M059J (cell line): ENCODE measurements at places on chromosomes 3 and 15. TPM values are rescaled to one million over a fixed set of nuclear protein-coding genes. Genes with fewer than 3 reads are reported as not detected.

Gene VGLL3
- 13.9 and 17.5 TPM in 2 replicates for total RNA-seq

Gene LRRC57
- 14.8 and 16.8 TPM in 2 replicates for total RNA-seq

Gene LRRC2
- total RNA-seq, result 0.17 and 1.1 TPM in 2 replicates

- DNase-seq, result no peak
These were observed 385.6 kb downstream of the SHQ1 start for GRCh38 chr3:72462595-72463011.

DNA sequence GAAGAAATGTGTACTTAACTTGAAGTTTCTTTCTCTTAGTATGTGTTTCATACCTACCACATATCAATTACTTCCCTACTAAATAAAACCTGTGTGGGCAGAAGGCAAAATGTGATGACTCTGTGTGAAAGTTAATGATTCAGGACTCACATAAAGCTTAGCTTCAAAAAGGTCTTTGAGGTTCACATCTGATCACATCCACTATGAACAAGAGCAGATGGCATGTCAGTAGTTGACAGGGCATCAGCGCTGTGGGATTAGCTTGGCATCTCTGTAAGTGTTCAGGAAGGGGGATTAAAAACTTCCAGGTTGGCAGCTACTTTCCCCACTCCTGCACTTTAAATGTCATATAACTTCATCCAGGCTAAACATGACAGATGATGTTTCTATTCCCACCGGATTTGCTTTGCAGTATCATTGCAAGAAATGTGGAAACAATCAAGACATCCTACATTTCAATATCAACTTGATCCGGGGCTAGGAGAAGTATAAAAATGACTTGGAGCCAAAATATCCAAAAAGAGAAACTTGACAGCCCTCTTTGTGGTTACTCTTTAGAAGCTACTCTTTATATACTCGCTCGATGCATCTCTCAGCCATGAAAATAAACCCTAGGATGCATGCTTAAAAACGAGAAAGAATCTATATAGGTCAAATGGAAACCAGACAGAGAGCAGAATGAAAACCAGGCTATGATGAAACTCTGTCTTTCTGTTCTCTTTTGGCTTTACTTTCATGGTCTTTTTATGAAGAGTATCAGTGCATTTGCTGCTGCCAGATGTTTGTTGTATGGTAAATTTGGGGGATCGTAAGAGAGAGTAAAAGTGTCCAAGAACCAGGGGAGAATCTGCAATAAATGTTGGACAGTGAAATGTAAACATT, 273.1 kb upstream of the ALCAM start:
- DNase-seq, result no peak

- peak; percentile 87 for DNase-seq
These were observed 84.8 kb downstream of the RAP2B start for GRCh38 chr3:153246806-153247205.

GRCh38 chr3:68935778-68936177, 3.4 kb upstream of the TAFA4 start:
- no peak for DNase-seq

GRCh38 chr3:198092276-198092675, 132.3 kb downstream of the LMLN start:
- DNase-seq, result no peak

DNA sequence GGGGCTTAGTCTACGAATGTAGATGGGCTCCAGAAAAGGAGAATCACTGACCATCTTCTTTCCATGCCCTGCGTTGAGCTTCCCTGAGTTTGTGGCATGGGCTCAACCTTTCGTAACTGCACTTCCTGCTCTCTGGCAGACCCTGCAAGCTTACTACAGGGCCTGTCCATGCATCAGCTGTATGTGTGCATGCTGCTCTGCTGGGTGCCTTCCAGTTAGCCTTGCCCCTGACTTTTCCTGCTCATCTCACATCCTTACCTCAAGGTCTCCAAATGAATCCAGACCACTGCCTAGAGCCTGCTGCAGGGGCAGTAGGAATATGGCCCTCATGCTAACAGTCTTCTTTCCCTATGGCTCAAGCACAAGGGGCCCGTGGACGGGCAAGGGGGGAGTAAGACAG, 2.0 kb upstream of the TF start:
- DNase-seq, result no peak

- no peak for DNase-seq
These were observed 156.2 kb downstream of the MEGF11 start for GRCh38 chr15:66097151-66098021.

- no peak for DNase-seq
These were observed 285.1 kb downstream of the CHL1 start for GRCh38 chr3:481680-482079.

GRCh38 chr3:28982906-28983305, 298.0 kb upstream of the RBMS3 start:
- DNase-seq, result no peak

DNA sequence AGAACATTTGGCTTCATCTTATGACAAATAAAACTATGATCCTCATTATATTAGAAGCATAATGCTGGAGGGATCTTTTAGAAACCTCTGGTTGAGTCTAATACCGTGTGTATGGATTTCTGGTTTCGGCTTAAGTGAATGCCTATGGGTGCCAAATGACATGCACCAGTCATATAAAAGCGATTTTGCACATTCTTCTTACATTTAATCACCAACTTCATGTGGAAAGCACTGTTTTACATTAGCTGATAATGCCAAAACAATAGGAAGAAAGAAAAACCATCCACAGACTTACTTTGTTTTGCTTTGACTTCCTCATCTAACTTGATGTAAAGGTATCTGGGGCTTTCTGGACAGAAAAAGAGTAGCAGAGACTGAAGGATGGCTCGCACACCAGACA, 20.9 kb downstream of the SLC2A2 start:
- DNase-seq, result peak; percentile 37
